NCI-H226 (cell line): ENCODE measurements at places on chromosomes 2 and 18.

GRCh38 chr18:48580782-48581181 lies 42.0 kb downstream of the CTIF start:
- peak; percentile 3 for DNase-seq

- no peak for DNase-seq
Measured at GRCh38 chr2:240569998-240570530, 1.8 kb downstream of the RNPEPL1 start.

DNA sequence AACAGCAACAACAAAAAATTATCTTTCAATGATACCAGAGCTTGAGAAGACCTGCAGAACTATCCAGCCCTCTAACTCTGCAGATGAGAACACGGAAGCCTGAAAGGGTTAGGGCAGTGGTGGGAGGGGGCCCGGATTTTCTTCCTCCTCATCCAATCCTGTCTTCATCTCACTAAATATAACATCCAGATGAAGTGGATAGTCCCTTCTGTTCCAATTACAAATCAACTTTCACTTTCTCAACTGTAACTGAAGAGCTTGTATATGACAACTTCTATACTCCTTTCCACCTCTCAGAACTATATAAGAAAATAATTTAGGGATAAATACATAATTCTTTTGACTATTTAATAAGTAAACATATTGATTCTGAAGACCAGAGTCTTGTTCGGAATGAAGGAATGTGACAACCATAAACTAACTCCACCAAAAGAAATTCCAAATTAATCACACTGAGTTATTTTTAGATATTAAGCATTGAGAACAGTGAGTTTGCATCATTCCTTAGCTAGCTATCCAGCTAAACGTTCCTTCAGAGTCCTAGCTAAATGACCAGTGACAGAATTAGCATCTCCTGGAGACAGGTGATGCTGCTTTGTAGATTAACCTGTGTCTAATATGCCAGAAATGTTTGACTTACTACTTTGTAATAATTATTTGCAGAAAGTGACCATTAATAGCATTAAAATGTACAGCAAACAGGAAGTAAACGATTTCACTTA lies 32.7 kb downstream of the SFT2D3 start:
- no peak for DNase-seq

- no peak for DNase-seq
Measured at GRCh38 chr2:17580319-17580715, 39.8 kb downstream of the VSNL1 start.

GRCh38 chr18:43886341-43886740 lies 609.1 kb upstream of the SYT4 start:
- no peak for DNase-seq

- DNase-seq: no peak
Measured at GRCh38 chr2:85162746-85163301, 29.6 kb downstream of the TCF7L1 start.

DNA sequence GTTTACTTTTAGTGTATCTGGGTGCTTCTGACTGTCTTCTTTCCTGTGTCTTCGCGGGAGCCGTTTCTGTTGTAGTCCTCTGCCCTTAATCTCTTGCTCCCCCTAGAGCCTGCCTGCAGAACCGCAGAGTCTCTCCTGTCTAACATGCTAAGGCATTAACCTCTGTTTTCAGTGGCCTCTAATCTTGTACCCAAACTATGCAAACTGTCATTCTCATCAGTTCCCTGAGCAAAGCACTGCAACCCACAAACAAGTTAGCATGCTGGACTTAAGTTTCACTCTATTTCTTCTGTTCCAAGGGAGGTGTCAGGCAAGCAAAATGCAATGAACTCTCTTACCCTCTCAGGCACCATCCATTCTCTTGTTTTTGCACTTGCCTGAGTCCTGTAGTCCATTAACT lies 138.4 kb downstream of the OTX1 start:
- no peak for DNase-seq

DNA sequence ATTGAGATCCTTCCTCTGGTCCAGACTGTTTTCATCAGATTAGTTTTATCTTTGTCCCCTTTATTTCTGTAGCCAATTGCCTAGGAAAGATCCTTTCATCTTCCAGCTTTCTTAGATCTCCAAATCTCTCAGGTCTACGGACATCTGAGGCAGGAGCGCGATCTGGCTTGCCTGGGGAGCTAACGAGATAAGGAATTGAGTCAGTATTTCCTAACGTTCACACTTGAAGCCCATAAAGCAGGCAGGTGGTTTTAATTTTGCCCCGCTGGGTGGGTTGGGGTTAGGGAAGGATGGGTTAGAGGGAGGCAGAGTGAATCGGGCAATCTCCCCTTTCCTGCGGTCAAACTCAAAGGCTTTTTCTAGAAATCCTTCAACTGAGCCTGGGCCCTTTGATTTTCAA lies 727 bp upstream of the TTLL4 start:
- no peak for DNase-seq

DNA sequence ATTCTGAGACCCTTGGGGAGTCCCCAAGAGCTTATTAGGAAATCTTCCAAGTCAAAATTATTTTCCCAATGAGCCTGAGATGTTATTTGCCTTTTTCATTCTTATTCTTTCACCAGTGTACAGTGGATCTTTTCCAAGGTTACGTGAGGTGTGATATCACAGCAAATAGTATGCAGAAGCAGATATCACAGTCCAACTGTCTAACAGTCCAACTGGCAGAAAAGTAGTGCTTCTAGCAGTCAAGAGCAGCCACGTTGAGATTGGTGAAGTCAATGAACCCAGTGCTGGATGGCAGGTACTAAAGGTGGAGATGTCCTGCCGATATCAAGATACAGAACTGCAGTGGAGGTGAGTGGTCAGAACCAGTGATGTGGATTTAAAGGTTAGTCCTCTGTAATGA lies 78.9 kb upstream of the ZNF397 start:
- DNase-seq: no peak

DNA sequence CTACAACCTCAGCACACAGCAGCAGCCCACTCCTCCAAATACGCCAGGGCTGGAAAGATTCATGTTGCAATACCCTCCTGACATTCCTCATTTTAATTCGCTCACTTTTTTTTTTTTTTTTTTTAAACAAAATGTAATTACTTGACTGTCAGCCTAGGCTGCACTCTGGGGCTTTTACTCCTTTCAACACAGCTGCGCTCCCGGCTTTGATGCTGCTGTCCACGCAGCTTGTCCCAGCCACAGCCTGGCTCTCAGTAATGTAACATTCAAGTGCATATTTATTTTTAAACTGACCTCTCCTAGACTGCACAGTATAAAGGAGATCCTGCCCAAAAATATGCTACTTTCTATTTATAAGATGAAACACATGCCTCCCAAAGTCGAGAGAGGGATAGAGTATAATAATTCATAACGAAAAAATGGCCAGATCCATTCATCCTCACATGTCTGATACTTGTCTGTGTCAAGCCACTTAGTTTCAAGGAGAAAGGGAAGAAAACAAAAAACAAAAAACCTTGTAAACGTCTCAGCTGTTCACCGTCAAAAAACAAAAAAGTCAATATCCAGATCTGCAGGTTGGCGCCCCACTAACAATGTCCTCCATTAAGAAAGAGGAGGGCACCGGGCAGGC lies 949 bp downstream of the CDC42EP3 start:
- DNase-seq: no peak

- no peak for DNase-seq
Measured at GRCh38 chr18:57780318-57780705, 22.8 kb downstream of the ATP8B1 start.

- DNase-seq: no peak
Measured at GRCh38 chr18:7924616-7925015, 357.5 kb downstream of the PTPRM start.

DNA sequence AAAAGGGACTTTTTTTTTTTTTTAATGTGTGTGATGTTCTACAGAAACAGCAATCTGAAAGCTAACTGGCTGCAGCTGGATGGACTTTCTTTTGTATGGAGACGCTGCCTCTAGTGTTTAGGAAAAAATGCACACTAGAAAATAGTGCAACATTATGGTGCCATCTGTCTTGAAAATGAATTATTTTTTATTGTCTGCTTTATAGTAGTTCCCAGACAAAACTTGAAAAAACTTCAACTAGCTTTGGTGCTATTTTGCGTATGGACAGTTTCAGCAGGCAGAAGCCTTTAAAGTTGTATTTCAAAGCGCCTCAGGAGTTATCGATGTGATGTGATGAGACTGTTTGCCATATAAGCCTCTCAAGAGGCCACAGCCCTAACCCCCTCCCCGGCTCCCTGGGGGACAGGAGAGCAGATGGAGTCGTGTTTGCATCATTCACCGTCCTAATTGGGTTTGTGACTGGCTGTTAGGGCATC lies 86.9 kb downstream of the LTBP1 start:
- peak; percentile 21 for DNase-seq

DNA sequence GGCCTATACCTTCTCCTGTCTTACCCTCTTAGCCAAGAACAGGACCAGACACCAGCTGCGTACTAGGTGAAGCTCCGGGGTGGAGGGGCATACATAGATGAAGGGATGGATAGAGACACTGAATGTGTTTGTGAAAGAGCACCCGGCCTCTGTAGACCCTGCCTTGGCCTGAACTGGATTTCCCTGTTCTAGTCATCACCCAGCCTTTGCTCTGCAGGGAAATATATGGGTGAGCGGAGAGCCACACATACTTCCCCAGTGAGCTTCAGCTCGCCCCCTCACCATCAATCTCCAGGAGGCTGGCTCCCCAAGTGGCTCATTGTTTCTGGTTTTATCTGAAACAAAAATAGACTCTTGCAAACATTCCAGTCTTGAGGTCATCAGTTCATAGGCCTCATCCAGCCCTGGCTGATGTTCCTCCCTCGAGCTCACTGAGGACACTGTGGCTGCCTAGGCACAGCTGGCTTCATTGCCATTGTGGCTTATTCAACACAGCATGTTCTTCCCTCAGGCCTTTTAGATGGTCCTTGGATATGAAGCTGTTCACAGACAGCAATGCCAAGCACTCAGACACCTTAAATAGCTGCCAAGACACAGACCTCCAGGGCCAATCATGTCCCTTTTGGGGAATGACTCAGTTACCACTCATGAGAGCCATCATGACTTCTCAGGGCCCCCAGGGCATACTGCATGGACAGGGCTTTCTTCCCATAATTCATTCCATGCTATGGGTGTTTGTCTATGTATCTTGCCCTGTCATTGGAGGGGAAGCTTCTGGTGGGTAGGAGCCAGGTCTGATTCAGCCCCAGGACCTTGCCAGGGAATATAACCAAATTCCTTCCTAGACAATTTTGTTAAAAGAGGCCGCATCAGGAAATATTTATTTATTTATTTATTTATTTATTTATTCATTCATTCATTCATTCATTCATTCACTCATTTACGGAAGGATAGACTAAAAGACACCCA lies 82.4 kb downstream of the TTC32 start:
- peak; percentile 75 for DNase-seq

DNA sequence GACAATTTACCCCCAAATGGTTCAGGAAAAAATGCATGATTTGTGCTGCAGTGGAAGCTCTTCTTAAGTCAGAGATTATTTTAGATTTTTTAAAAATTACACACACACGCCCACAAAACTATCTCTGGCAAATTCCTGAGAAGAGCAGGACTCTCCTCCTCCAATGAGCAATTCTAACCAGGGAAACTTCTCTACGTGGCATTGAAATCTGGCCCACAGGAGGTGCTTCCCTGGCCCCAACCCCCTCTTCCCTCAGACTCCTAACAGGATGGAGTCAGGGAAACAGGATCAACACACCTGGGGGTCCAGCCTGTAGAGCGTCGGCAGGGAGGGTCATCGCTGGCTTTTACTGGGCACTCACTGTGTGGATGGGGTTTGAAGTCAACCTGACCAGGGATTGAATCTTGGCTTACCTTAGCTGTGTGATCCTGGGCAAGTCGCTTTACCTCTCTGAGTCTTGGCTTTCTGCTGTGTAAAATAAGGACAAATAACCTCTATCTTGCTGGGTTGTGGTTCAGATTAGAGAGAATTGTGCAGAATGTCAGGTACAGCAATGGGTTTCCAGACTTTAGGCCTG lies 65.4 kb upstream of the ASAP2 start:
- DNase-seq: peak; percentile 56

DNA sequence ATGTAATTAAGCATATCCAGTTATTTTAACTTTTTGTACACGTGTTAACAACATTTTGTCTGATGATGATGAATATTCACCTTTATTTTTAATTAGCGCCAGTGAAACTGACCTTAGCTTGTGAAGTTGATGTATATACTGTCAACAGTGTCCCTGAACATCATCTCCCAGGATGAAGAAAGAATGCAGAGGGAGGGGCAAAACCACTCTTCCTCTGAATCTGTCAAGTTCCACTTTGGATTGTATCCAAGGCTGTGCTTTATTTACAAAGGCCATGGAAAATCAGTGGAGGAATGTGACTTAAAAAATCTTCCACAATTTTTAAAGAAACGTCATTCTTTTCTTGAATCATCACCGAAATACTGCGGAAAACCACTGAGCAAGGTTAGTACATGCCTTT lies 4.5 kb upstream of the RMDN2 start:
- DNase-seq: peak; percentile 2

GRCh38 chr2:67388680-67389079 lies 8.5 kb upstream of the ETAA1 start:
- DNase-seq: no peak

GRCh38 chr2:233546774-233547173 lies 19.8 kb downstream of the USP40 start:
- DNase-seq: no peak

DNA sequence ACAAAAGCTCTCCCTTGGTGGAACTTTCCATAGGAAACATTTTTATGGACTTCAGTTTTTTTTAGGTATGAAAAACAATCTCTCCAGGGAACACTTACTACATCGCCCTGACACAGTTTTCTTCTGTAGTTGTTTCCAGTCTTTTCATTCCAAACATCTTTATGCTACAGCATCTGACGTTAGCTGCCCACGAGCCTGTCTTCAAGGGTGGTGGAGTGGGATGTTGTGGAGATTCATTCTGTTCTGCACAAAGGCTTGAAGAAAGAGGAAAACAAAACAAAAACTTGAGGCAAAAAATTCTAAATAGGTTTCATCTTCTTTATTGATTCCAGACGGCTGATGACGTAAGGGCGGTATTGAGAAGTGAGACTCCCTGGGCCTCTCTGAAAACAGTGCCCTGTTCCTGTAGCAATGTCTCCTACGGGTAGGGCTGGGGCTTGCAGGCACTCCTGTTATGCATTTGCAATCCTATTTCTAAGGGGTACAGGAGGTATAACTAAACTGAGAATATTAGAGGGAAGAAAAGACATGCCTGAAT lies 375.0 kb downstream of the RNF144A start:
- no peak for DNase-seq
